ENCODE measurements at places on chromosomes 6 and 20.

DNA sequence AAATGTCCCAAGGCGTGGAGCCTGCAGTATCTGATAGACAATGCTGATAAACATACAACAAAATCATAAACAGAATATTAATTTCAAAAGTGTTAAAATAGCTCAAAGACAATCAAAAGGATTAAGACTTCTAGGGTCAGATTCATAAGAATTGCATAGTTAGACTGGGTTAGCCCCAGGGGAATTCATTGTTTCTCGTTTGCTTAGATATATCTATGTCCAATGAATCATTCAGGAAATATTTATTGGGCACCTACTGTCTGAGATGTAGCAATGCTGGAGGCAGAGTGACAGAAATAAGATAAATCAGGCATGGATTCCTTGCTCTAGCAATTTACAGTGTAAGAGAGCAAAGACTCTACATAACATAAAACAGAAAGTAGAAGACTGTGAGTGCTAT is 124.4 kb upstream of the PRL start:
- peak; percentile 75 for DNase-seq

GRCh38 chr20:37417617-37418467 is 71.9 kb downstream of the SRC start:
- DNase-seq = no peak

GRCh38 chr20:52313341-52313963 is 121.9 kb upstream of the ZFP64 start:
- DNase-seq = peak; percentile 19

DNA sequence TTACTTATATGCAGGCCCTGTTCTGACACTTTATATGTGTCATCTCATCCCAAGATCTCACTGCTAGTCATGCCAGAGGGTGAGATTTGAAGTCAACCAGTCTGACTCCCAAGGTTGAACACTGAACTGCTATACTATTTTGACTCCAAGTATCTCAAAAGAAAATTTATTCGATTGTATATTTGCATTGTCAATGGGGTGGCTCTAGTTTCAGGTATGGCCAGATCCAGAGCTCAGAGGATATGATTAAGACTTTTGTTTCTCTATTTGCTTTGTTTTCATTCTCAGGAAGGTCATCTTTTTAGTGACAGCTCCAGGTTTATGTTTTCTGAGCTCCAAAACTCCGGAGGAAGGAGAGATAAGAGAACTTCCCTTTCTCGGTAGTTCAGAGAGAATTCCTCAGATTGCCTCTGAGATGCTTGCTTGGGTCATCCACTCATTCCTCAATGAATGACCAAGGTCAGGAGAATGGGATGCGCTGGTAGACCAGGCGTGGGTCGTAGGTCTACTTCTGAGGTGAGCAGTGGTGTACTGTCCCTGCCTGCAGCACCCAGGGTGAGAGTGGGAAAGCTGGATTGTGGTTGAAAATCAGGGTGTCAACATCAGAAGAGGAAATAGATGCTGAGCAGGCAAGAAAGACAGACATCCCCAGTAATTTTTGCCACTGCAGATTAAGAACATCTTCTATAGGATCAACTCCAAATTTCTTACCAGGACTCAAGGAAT is 99.3 kb downstream of the PFDN4 start:
- DNase-seq = no peak

GRCh38 chr6:31651602-31652191 is 764 bp downstream of the BAG6 start:
- peak; percentile 85 for DNase-seq

- DNase-seq = no peak
These were observed 380.1 kb downstream of the FRK start for GRCh38 chr6:115680621-115681020.

- no peak for DNase-seq
These were observed 119.2 kb downstream of the PREX1 start for GRCh38 chr20:48708630-48709029.

GRCh38 chr20:50582591-50583234 is 72.5 kb downstream of the PTPN1 start:
- DNase-seq = no peak

DNA sequence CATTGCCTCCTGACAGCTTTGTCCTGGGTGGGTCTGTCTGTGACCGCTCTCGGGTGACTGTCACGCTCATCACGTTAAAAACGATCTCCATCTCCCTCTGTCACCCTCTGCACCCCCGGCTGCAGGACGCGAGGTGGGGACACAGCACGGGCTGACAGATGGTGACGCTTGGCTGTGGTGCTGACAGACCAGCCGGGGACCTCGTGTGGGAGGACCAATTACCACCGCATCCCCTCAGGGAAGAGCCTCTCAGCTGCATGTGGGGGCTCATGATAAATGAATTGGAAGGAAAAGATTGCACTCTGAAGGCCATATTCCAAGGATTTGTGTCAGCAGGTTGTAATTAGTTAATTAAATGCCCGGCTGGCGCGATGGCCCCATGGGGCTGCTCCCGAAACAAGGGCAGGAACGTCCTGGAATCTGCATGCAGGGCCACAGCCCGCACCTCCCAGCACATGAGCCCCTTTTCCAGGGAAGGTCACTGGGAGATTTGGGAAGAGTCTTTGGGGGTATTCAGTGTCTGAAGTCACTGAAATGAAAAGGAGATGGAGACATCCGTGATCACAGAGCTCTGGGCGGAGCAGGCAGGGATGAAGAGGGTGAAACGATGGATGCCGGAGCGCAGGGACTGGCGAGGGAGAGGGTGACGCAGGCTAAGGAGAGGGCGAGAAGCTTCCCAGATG is 87.1 kb downstream of the ERMARD start:
- no peak for DNase-seq
